Stimulated activated effector memory CD8-positive, alpha-beta T cell treated with anti-CD3 and anti-CD28 coated beads, Interleukin-12 subunit alpha, Interleukin-12 subunit beta, amount 100 ng/mL, for 72 hours (primary cell): ENCODE measurements at places on chromosomes 3 and 15.
A peak's percentile ranks its signal among the peaks of the same experiment; 100 is the strongest.

DNA sequence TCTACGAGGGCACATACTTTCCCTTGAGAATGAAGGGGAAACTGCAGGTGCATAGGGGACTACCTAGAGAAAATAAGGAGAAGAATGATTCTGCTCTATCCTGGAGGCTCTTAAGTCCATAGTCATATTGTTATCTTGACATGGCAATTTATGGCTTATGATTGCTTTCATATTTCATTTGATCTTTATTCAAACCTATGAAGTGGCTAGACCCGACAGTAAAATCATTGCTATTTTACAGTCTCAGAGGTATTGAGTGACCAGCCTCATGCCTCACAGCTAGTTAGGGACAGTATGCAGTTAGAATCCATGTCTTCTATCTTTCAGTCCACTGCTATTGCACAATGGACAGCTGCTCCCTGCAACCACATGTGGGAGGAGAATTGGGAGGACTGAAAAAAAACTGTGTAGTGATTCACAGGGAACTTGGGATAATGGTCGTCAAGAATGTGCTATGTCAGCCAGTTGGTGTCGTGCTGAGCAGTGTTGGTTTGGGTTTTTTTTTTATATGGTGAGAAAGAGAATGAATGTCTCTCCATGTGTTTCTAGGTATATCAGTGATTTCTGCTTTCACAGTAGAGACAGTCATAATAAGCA, 63.2 kb upstream of the SPPL2A start:
- no peak for DNase-seq

- no peak for DNase-seq
Observed at GRCh38 chr15:74316141-74316540, 51.3 kb downstream of the CYP11A1 start.

GRCh38 chr15:89412905-89413411, 78.3 kb upstream of the POLG start:
- DNase-seq: no peak

GRCh38 chr15:53910236-53910849, 67.9 kb upstream of the UNC13C start:
- DNase-seq: no peak

- DNase-seq: no peak
Observed at GRCh38 chr3:73618461-73618860, 6.3 kb downstream of the PDZRN3 start.

DNA sequence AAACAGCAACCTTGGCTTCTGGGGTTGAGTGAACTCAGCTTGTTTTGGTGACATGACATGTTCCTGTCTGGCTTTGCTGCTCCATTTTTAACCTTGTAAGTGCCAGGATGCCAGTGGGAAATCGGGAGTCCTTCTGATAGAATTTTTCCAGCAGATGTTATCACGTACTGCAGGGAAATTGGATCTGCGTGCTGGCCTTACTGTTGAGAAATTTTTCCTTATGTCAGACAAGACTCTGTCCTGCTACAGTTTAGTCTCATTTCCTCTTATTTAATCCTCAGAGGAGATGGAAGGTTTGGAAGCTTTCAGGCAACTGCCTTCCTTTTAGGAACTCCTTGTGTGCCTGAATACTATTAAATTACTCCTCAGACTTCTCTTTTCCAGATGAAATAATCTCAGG, 80.6 kb downstream of the PGPEP1L start:
- DNase-seq: no peak

- no peak for DNase-seq
Observed at GRCh38 chr15:42493679-42494078, 1.8 kb upstream of the SNAP23 start.

GRCh38 chr3:103388214-103388613, 953.4 kb downstream of the ZPLD1 start:
- DNase-seq: no peak

DNA sequence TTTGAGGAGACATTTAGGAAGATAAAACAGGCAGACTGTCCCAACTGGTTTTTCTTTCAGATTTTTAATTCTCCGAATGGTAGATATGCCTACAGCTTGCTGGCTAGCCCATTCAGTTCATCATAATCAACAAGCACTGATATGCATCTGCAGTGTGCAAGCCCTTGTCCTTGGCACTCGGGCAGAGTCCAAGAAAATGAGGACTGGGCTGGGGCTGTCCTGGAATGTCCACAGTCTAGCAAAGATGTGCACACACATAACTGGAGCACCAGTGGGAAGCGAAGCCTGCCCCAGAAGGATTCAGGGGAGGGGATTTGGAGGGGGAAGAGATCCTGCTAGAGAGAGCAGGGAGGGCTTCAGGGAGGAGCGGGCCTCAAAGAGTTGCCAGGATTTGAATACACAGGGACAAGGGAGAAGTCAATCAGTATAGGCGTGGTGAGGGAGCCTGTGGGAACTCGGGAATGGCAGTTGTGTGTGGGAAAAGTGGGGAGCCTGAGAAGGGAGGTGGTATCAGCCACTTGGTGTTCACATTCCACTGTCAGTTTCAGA, 8.7 kb downstream of the FAH start:
- DNase-seq: no peak

- DNase-seq: no peak
Observed at GRCh38 chr3:160169139-160169976, 55.9 kb upstream of the C3orf80 start.

DNA sequence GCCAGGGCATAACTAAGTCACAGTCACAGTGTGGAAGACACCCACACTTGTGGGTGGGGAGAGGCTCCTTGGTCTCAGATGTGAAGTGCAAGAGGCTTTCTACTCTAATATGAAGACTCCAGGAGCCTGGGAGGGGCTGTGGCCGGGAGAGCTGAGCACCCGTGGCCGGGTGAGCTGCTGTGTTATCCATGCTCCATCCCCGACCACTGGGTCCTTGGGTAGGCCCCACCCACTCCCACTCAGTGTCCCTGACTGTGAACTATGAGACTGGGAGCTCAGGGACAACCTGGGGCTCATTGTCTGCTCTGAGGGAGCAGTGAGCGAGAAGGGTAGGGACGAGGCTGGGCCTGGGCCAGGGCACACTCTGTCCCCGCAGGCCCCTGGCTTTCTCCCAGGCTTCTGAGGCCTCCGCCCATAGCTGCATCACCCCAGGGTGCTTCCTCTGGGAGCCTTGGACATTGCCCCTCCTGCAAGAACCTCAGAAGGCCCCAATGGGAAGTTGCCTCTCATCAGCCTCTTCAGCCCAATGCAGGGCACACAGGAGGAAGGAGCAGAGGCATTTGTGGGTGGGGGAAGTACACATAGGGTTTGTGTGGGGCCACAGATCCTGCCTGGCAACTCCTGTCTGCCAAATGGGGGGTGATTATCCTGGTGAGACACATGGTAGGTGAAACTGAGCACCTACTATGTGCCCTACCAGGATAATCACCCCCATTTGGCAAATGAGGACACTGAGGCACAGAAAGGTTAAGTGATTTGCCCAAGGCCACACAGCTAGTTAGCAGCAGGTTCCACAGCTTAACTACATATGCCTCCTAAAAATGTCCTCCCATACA, 2.4 kb downstream of the ANPEP start:
- no peak for DNase-seq

GRCh38 chr3:177102553-177102952, 94.7 kb downstream of the TBL1XR1 start:
- DNase-seq: no peak

GRCh38 chr3:5616873-5617272, 429.4 kb downstream of the EDEM1 start:
- DNase-seq: no peak

DNA sequence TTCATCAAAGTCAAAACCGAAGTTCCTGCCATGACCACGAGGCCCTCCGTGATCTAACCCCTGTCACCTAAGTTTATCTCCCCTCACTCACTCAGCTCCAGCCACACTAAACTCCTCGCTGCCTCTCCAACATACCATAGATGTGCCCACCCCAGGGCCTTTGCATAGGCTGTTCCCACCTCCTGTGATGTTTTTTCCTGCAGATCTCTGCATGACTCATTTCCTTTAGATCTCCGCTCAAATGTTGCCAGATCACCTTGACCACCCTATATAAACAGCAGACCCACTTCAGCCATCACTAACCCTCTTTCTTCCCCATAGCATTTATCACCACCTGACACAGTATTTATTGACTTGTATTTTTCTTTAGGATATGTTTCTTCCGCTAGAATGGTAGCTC, 58.5 kb downstream of the HRH1 start:
- no peak for DNase-seq

GRCh38 chr3:49032646-49033304, 3.6 kb upstream of the IMPDH2 start:
- DNase-seq: no peak

- no peak for DNase-seq
Observed at GRCh38 chr3:31815006-31815405, 166.1 kb downstream of the OSBPL10 start.

- no peak for DNase-seq
Observed at GRCh38 chr3:108518895-108519294, 8.5 kb upstream of the MYH15 start.

GRCh38 chr15:74433592-74434262, at the start of gene SEMA7A:
SEMA7A (minus strand) TSS chr15:74433958; CDS start chr15:74433918, 40 bp downstream.
- peak; percentile 76 for DNase-seq

GRCh38 chr3:55000546-55000945, 72.7 kb upstream of the LRTM1 start:
- no peak for DNase-seq

- DNase-seq: no peak
Observed at GRCh38 chr3:192597506-192597905, 129.8 kb downstream of the FGF12 start.

DNA sequence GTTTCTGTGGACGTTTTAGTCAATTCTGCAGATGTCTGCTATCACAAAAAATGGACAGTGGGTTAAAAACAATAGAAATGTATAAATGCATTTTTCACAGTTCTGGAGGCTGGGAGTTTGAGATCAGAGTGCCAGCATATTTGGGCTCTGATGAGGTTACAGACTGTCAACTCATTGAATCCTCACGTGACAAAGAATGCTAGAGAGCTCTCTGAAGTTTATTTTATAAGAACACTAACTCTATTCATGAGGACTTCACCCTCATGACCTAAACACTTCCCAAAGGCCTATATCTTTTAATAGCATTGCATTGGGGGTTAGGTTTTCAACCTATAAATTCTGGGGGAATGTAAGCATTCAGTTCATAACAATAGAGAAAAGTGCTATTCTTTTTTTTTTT, 182.6 kb upstream of the SLITRK3 start:
- no peak for DNase-seq

DNA sequence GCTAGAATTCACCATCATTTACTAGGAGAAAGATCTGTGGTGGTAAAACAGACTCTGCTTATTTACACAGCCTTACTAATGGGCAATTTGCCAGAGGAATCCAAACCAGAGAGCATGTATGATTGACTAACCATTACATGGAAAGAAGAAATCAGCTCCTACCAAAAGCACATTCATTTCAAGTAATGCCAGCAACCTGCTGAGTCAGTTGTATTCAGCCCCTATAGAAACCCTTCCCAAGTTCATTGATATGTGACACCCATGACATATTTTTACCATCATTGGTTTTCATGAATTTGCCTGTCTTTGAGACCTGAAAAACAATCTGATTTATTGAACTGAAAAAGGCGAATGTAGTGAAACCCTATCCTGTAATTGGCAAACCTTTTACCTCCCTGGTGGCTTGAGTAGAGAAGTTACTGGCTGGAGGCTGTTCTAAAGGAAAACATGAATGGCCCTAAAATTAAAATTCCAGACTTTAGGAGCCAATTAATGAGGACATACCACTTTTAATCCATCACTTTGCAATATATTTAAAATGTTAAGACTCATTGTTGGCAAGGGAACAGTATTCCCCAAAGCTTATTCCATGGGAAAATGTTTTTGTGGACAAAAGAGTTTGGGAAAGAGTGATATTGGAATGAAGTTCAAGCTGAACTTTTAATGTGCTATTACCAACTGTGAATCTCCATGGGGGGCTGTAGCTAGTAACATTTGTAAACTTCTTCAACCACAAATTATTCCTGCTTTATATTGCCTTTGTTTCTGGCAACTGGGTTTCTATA, 542.9 kb downstream of the FHIT start:
- DNase-seq: no peak

DNA sequence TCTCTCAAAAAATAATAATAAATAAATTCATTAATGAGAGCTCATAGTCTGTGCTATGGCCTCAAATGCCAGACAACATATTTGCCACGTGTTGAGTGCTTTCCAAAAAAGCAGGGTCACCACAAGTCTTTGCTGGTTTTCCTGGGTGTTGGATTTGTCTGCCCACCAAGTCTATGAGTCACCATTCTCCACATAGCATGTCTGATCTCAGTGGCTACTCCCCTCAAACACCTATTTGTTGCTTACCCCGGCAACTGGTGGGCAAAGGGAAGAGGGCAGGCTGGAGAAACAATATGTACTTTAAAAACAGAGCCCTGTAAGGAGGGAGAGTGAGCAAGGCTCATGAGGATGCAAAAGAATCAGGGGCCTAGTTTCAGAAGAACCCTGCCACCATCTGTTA, 120.0 kb upstream of the ARRDC4 start:
- DNase-seq: no peak

- DNase-seq: no peak
Observed at GRCh38 chr15:68528626-68529290, 50.0 kb upstream of the CORO2B start.

- no peak for DNase-seq
Observed at GRCh38 chr15:45116482-45117307, 2.6 kb downstream of the DUOXA2 start.

GRCh38 chr3:41674449-41674848, 287.5 kb downstream of the ULK4 start:
- DNase-seq: no peak

DNA sequence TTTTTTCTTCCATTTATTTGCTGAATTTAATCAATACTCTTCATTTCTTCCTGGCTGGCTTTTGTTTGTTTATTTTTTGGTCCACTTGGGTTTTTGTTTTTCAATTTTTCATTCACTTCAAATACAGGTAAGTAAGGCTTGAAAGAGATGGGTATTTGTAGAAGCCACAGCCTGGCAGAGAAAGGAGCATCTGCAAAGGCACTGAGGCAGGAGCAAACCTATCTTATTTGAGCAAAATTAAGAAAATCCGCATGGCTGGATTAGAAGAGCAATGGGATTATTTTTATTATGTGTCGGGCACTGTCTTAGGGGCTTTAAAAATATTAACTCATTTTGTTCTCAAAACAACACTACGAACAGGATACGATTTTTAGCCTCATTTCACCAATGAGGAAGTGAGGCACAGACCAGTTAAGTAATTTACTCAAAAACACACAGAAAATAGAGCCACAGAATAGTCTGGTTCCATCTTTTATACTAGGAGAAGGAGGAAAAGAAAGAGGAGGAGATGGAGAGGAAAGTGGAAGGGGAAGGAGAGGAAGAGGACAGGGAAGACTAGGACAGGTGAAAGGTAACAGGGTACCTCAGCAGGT, 35.1 kb upstream of the CCDC80 start:
- no peak for DNase-seq

GRCh38 chr15:57034613-57035012, 116.2 kb downstream of the TCF12 start:
- DNase-seq: no peak

- DNase-seq: no peak
Observed at GRCh38 chr15:88802991-88803240, 320 bp upstream of the ACAN start.
